ENCODE measurements at places on chromosomes 1 and 21.

GRCh38 chr1:43930168-43930948 lies 3.2 kb upstream of the ARTN start:
- peak; percentile 77 for DNase-seq

GRCh38 chr1:37472281-37472680 lies 2.1 kb upstream of the ZC3H12A start:
- no peak for DNase-seq

DNA sequence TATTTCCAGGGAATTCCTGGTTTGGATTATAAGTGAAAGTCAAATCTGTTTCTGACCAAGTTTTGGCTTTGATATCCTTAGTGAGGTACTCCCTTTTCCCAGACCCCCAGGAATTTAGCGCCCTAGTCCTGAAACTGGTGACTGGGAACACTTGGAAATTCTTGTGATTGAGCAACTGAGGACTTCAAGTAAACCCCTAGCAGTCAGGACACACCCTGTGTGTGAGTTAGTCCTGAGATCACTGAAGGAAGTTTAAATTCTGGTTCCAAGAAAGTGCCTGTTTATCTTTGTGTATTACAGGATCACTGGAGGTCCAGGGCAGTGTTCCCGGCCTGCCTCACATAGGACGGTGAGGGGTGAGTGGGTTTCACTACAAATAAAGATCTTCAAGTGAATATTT lies 95.1 kb upstream of the F3 start:
- DNase-seq = no peak

- no peak for DNase-seq
These were observed 133.6 kb upstream of the ATP1B1 start for GRCh38 chr1:168972887-168973286.

DNA sequence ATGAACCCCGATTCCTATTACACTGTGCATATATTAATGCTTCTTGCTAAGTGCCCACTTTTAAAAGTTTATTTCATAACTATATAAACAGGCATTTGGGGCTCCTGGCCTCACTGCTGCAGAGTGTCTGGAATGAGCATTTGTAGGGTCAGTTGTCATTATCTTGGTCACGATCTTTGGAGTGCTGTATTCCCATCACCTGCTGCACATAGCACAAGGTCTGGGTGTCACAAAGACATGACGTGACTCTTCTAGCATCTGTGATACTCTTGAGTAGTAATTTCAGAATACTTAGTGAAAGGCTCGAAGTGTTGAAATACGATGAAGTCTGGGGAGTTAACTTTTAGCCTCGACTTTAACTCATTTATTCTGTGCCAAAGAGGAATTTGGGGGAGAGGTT lies 186.4 kb downstream of the FMN2 start:
- DNase-seq = no peak

DNA sequence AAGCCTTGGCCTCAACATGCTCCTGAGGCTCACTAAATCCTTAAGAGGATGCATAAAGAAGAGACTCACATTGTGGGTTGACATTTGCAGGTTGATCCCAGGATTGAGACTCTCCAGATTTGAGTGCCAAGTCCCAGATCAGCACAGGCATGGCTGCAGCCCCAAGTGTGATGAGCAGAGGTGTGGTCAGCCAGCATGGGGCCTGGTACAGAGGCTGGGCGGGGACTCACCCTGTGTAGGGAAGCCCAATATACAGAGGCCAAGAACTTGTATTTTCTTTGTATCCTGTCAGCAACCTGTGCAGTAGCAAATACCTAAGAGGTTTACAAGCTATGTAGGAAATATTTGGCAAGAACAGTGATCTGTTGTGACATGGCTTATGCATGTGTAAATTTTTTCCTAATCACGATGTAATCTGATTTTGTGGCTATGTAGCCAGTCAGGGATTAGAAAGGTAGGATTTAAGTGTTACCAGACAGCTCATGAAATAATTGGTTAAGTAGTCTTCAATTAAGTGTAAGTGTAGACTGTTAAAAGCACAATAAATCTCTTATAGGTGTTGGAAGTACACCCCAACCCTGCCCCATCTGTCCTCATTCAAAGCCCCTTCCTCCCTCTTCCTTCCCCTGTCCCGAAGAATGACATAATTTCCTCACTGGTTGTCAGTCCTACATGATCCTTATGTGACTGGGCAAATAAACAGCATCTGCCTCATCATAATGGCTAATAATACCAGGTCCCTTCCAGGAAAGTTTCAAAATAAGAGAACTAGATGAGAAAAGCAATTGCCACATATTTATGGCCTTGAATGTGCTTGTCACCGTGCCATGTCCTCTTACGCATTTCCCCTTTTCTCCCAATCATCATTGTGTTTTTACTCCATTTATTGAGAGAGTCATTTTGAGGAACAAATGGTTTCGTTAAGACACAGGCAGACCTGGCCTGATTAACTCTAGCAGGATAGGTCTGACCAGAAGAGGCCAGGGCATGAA lies 120.9 kb downstream of the HLX start:
- DNase-seq = no peak

- DNase-seq = no peak
These were observed 137.6 kb downstream of the GPATCH2 start for GRCh38 chr1:217493290-217493689.

GRCh38 chr21:33666153-33666552 lies 23.9 kb downstream of the ITSN1 start:
- no peak for DNase-seq
